ENCODE measurements at places on chromosomes 13 and 19.

DNA sequence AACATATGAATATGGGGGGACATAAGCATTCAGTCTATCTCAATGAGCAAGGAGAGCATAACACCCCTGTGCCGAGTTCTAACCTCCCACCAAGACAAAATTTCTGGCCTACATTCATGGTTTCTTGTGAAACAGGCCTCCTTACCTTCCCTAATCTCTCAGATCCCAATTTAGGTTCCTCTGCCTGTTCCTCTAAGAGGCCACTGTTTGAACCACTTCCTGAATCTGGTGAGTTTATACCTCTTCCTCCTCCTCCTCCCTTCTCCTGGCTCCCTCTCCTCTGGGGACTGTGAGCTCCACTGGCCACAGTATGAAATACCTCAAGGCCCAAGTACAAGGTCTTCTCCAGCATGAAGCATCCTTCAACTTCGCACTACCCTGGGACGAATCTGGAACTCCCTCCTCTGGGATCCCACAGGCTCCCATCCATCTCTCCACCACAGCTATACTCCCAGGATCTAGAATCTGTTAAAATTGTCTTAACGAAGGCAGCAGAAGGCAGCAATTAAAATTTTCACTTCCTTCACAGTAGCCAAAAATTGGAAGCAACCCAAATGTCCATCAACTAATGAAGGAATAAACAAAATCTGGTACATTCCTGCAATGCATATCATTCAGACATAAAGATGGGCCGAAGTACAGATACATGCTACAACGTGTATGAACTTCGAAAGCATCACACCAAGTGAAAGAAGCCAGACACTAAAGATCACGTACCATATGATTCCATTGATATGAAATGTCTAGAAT is 7.8 kb upstream of the SIGLECL1 start:
- DNase-seq, result no peak

DNA sequence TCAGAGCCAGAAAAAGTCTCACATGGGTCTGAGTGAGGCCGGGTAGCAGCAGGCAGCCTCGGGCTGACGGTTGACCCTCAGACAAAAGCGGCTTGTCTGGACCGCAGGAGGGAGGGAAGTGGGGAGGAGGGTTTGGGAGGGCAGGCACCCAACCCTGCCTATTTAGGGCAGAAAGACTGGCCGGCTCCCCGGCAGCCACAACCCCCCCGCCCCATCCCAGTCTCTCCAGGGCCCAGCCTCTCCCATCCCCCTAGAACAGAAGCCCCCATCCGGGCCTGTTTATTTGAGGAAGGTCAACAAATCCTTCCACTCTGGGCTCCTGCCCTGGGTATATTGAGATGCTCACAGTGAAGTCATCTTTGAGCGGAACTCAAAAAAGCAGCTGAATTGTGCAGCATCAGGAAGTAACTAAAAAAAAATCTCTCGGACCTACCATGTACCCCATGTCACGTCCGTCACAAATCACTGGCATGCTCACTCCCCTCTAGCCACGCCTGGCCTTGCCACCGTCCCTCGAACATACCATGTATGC is 6.3 kb downstream of the DACT3 start:
- no peak for DNase-seq

DNA sequence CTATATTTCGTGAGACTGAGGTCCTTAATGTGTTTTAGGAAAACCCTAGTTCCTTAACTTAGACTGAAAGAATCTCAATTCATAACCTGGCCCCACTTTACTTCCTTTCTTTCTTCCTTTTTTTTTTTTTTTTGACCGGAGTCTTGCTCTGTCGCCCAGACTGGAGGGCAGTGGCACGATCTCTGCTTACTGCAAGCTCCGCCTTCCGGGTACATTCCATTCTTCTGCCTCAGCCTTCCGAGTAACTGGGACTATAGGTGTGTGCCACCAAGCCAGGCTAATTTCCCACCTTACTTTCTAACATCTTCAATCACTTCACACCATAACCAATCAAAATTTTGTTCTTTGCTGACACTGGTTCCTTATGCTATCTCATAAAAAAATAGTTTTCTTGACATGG is 2097.0 kb downstream of the PCDH9 start:
- DNase-seq, result no peak

DNA sequence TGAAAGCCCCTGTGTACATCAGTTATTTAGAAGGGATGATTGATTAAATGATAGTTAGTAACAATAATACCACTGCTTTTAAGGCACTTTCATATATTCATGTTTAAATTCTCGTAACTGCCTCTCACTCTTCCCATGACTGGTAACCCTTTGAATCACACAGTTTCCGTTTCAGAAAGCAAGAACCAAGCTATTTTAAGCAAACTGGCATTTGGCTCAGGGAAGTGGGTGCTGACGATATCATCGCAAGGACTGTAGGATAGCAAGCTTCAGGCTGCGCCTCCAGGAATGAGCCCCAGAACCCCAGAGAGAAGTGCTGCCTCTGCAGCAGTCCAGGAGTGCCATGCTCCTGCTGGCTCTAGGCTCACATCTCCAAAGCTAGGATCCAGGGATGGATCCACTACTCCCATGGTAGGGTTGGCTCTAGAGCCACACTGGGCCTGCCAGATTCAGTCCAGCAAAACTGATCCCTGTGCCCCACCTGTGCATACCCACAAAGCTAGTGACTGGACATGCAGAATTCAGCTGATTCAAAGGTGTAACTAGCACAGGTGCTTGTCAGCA is 313.5 kb downstream of the SLC7A1 start:
- no peak for DNase-seq

GRCh38 chr19:18418483-18419194 is 559 bp upstream of the SSBP4 start:
- DNase-seq, result peak; percentile 68

DNA sequence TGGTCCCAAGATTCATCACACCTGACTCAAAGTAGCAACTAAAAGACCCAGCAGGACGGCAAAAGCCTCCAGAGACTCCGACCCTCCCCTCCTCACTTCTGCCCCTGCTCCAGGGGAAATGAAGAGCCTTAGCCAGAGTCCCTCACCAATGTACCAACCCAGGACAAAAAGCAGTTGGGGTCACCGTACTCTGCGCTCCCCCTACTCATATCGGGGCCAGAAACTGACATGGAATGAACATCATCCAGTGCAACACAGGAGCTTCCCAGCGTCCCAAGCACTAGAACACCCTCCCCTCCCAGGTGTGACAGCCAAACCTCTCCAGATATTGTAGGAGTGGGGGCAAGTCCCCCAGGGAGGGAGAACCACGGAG is 1.7 kb downstream of the EEF2 start:
- DNase-seq, result no peak

DNA sequence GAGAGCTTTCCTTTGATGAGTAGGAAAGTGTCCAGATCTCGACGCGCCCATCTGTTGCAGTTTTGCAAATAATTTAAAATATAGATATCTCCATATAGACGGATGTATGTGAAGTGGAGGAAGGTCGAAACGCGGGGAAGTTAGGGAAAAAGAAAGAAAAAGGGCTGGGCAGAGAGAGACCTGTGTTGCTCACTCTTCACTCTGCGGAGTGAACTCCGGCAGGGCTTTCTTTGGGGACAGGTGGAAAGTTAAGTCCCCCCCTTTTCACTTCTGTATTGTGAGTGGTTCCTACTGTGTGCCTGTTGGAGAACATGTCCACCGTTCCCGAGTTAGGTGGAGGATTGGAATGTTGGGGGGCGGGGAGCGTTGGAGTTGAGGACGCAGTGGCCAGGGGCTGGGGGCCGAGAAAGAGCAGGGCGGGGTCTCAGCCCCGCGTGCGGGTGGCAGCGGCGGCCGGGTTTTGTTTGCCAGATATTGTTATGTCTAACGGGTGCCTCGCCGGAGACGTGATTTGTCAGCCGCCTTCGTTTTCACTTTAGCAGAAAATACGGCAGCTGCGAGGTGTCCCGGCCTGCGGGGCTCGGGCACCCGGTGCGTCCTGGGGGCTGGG is 145.1 kb upstream of the ZNF536 start:
- DNase-seq, result no peak

Data from CD4-positive, alpha-beta T cell treated with Interleukin-17A for 1 hour (primary cell).